ENCODE measurements at places on chromosomes 3 and 15.

GRCh38 chr15:48614051-48614450, 31.5 kb downstream of the FBN1 start:
- DNase-seq: no peak

DNA sequence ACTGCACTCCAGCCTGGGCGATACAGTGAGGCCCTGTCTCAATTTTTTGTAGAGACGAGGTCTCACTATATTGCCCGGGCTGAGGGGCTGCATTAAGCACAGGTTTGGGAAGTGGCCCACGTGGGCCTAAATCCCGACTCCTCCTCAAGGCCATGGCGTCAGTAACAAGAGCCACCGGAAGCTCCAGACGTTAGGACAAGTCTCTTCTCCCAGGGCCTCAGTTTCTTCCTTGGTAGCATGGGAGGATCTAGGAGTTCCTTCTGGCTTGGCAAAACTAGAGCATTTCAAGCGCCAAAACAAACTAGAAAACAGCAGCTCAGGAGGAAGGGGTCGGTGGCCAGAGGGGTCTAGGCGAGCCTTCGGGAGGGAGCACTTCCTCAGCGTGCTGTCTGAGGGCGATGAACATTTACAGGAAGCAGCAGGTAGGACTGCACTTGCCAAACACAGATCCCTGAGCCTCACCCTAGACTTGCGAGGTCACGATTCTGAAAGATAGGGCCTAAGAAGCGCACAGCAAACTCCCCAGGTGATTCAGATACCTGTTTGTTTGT, 536 bp downstream of the SNAPC5 start:
- no peak for DNase-seq

DNA sequence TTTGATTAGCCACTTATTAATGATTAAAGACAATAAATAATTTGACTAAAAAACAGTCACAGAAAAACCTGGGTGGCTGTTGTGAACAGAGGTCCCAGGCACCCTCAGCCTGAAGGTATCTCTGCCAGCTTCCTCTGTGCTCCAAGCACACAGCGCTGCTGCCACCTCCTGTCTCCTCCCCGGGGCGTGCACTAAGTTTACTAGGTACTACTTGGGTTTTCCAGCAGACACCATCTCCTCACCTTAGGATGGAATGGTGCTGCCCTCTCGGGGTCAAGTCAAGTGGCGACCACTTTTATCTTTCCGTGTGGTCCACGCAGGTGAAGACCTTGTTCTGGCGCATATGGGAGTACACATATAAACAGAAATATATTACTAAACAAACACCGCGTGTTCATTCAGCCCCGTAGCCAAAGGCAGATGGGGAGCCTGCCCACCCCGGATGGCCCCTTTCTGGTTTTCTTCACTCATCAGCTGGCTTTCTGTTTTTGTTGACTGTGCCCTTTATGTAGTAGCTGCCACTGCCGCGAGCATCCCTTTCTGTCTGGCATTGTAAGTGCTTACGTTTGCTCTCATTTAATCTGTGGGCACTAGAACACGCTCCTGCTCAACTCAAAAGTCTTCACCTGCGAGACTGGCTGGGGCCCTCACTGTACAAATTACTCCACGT, 128.0 kb downstream of the LRIG1 start:
- peak; percentile 54 for DNase-seq

DNA sequence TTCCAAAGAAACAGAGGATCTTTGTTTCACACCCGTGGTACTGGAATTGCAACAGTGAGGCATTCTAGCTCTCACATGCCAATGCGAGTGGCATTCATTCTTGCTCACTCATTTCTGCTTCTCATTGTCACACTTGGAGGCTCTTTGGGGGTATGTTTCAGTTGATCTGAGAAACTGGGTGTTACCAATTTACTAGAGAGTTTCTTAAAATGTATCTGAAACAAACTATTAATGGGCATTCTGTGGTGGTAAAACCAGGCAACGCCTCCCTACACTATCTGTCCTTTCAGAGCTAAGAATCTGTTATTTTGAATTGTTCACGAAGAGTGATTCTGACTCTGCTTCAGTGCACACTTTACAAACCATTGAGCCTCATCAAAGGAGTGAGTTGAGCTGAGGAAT, 140.6 kb upstream of the BHLHE40 start:
- no peak for DNase-seq

GRCh38 chr3:33167716-33168336, 50.8 kb downstream of the SUSD5 start:
- DNase-seq: no peak

DNA sequence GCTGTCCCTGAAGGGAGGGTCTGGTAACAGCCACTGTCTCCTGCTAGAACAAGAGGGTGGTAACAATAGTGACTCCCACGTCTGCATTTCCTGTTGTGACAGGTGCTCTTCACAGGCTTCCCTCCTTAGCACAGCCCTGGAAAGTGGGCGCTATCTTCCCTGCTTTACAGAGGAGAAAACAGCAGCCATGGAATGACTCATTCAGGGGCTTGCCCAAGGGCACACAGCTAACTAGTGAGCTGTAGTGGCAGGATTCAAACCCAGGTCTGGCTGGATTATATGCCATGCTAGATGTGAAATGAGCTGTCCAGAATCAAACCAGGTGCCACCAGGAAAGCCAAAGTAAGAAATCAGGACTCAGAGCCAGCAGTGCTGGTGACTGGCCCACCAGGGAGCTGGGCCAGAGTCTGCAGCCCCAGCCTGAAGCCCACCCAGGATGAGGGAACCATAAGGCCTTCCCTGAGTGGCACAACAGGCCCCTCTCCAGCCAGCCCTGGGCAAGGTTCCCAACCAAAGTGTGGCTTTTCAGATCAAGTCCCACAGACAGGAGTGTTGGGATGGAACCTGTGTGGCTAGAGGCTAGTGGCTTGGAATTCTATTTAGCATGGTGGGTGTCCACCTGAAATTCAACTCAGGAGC, 102.4 kb downstream of the ETFA start:
- DNase-seq: no peak

DNA sequence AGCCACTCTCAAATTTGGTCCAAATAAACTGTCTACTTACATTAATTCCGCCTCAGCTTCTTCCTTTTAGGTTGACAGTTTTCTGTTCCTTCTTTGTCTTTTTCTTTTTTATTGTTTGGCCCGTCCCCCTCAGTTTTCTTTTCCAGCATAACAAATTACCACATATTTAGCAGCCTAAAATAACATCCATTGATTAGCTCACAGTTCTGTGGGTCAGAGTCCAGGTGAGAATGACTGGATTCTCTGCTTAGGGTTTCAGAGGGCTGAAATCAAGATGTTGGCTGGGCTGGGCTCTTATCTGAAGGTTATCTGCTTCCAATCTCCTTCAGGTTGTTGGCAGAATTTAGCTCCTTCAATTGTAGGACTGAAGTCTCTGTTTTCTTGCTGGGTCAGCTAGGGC, 24.6 kb upstream of the LCTL start:
- DNase-seq: no peak

GRCh38 chr3:15271785-15272381, 60.5 kb downstream of the SH3BP5 start:
- DNase-seq: peak; percentile 79

- no peak for DNase-seq
Observed at GRCh38 chr3:132418916-132419315, 1.6 kb downstream of the DNAJC13 start.

- no peak for DNase-seq
Observed at GRCh38 chr3:39917065-39917773, 107.8 kb downstream of the MYRIP start.

GRCh38 chr15:57406062-57406772, 29.9 kb downstream of the CGNL1 start:
- no peak for DNase-seq

GRCh38 chr3:160804762-160805161, 48.7 kb downstream of the PPM1L start:
- DNase-seq: no peak

DNA sequence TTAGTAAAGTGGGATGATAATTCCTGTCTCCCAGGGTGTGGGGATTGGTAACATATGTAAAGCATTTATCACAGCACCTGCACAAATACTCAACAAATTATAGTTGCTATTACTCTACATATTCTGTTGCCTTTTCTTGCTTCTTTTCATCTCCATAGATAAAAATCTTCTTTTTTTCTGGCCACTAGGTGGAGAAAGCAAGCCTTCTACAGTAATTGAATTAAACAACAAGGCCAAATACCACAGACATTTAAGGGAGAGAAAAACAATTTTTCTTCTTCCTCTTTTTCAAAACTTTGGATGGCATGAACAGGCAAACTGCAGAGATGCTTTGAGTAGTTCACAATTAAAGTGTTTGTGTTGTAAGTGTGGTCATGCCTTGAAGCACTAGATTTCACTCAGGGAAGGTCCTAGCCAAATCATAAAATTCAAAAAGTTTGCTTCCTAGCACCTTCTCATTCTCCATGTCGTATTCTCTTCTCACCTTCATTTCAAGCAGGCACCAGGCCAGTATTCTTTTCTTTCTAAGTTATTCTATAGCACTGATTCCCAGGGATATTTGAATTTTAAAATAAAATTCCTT, 493.4 kb upstream of the TGFBR2 start:
- DNase-seq: no peak

GRCh38 chr15:42331235-42331634, 28.1 kb upstream of the CAPN3 start:
- DNase-seq: no peak

- no peak for DNase-seq
Observed at GRCh38 chr3:181880331-181880730, 168.6 kb downstream of the SOX2 start.

DNA sequence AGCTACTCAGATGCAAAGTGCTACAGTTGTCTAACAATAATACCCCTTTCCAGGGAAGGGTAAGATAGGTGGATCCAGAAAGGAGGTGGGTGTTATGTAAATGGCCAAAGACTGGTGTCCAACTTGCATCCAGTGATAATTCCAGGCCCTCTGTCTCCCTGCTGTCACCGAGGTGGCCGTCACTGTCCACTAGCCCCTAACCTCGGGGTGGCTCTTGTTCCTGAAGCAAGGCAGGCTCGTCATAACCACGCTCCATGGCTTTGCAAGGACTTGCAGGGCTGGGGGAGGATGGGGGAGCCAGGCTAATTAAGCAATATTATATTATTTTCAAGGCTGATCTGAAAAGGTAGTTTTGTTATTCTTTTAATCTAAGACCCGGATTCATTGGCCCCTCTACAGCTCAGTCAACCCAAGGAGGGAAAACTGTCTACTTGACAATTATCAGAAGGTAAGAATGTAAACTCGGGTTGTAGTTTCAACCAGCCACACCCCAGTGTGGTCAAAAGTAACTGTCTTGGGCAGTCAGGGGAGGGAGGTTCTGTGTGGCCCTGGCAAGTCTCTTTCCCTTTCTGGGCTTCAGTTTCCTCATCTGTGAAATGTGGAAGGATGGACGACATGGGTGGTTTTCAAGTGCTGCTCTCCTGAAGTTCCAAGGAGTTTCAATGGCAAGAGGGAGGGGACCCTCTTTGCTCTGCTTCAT, 220.1 kb upstream of the BHLHE40 start:
- DNase-seq: no peak

DNA sequence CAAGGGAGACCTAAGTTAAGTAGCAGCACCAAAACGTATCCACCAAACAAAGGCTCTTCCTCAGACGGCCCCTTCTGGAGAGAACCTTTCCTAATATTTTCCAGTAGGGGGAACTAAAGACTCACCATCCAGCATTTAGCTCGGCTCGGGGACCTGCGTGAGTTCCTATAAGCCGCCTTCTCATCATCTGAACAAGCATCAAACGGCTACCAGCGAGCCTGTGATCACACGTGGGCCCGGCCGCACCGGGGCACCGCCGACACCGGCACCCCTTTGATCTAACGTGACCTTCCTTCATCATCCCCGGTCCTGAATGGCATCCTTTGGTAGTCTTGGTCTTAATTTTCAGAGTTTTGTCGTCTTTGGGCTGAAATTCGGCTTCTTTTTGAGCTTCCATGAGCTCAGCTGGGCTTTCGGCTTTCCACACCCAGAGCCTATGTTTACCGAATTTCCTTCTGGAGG, 1.4 kb upstream of the ROBO2 start:
- no peak for DNase-seq

DNA sequence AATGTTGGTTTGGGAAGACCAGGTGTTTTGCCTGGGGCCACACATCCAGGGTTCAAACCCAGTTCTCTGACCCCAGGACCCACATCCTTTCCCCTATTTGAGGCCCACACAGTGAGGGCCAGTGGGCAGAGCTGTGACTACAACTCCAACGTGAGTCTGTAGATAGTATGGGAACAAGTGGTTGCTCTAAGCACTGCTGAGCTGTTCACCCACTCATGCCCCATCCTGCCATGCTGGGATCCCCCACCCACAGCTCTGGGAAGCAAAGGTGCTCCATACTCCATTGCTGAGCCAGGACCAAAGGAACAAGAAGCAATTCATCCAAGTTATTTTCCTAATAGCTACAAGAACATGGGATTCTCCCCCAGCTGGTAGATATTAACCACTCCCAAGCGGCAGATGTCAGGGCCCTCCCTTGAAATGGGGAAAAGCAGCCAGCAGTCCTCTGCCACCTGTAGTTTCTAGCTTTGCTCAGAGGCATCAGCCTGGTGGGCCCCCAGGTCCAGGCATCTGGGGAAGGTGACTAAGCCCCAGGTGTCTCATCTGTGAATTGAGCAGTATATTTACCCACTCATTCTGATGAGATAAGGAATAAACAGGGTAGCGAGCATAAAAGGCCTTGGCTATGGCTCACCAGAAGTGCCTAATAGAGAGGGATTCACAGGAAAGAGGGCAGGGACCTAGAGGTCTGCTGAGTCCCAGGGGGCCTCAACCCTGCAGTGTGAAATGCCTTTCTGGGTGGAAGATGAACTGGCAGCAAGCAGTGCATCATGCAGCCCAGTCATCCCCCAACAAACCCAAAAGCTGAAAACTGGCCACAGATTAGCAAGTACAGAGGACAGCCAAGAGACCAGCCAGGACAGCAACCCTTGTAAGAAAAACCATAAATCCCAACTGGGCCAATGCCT, 33.4 kb downstream of the POC1A start:
- DNase-seq: no peak

DNA sequence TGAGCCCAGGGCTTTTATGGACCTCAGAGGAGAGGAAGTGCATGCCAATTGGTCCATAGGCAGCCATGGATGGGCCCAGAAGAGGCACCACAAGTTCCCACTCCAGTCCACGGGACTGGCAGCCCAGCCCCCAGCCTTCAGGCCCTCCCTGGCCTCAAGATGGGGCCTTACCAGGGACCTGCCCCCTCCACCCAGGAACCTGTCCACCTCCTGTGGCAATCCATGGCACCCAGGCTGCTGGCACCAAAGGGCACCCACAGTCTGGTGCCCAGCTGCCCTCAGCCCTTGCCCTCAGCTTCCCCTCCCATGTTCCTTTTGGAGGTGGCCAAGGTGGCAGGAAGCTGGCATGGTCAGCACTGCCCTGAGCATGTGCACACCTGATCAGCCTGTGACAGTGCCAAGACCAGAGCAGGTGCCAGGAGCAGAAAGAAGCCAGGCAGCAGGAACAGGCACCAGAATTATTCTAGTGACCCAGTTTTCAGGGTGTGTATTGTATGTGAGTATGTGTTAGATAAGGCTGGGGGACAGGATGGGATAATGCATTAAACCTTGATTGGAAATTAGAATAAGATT, 415.0 kb downstream of the NTRK3 start:
- DNase-seq: no peak
